NCI-H82 (cell line): ENCODE measurements at places on chromosomes 6 and 20.
A peak's percentile ranks its signal among the peaks of the same experiment; 100 is the strongest.

DNA sequence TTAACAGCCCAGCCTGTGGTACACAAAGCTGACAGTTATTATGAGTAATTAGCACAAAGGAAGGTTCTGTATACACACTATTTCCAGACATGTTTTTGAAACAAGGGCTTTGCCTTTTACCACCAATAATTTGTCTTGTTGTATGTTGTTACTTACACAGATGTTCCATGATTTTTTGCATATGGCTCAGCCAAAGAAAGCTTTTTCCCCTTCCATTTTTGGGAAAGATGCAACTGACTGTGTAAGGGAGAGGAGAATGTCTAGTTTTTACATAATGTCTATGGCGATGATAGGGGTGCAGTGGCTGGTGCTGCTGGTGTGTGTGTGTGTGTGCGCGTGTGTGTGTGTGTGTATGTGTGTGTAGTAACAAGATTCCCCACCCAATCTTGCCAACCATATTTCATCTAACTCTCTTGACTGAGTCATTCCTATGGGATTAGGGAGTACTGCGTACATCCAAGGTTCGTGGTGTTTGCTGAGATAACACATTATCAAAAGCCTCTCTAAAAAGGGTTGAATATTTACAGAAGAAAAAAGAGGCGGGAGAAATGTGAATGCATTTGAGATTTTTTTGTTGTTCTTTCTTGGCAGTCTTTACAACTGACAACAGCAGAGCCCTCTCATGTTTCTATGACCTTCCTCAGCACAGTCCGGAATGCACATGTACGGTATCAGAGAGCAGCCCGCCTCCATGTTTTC, 192.2 kb downstream of the GMPR start:
- no peak for DNase-seq

- no peak for DNase-seq
These were observed 6.8 kb downstream of the ADNP start for GRCh38 chr20:50924261-50924920.

DNA sequence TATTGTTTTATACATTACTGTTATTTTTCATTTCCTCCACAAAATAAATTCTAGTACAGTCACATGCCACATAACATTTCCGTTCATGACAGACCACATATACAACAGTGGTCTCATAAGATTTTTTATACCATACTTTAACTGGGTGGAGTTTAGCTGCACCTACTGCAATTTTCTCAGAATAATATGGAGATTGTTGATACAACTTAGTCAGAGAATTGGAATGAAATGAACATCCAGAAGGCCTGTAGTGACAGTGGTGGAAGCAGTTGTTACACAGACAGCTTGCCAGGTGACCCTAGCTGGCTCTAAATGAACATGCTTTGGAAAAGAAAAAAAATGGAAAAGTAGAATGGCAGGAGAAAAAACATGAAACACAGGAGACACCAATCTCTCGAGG, 183.2 kb upstream of the TCF21 start:
- DNase-seq = no peak

GRCh38 chr6:133567636-133568035, 321.3 kb upstream of the TCF21 start:
- DNase-seq = no peak

DNA sequence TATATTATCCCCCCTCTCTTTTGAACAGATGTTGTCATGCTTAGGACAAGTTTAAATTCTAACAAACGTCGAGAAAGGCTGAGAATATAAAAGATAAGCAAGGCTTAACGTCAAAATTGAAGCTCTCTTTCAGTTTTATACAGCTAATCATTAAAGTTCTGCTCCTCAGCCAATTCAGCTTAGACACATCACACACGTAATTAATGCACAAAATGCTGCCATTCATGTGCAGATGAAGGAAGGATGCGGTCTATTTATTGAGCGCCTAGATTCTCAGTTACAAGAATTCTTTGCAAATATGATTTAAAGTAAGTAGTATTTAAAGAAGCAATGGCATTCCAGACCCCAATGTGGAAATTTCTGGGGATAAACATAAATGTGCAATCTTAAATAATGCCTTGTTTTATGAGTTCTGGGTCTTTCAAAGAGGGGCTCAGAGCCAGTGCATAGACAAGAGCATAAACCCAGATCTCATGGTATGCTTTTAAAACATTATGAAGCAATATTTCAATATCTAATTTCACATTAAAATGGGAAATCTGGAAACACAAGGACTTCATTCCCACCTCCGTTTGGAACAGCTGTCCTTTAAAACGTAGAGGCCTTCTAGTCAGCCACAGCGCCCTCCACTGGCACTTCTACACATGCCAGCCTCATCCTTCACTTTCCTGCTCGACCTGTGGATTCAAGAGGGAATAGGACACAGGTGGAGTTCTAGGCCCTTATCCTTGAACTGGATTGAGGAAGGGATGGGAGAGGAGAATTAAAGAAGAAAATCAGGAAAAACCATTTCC, 85.8 kb downstream of the LYRM4 start:
- DNase-seq = peak; percentile 62

DNA sequence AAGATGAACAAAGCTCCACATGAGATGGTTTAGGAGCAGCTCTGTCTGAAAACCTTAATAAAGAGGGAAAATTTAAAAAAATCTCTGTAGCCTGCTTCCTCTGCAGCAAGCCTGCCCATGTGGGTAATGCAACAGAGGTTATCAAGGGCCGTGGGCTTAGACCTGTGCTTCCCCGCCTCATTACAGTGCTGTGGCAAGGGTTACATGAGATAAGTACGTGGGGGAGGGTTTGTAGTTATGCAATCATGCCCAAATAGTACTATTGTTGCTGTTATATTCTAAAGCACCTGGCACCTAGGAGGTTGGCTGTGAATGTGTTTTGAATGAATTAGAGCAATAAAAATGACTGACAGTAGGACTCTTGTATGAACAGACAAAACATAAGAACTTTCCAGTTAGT, 68.3 kb downstream of the PKHD1 start:
- no peak for DNase-seq

- DNase-seq = no peak
These were observed 172.9 kb upstream of the SASH1 start for GRCh38 chr6:148169706-148170105.

- DNase-seq = peak; percentile 78
These were observed 16.1 kb upstream of the STK38 start for GRCh38 chr6:36563237-36563927.

DNA sequence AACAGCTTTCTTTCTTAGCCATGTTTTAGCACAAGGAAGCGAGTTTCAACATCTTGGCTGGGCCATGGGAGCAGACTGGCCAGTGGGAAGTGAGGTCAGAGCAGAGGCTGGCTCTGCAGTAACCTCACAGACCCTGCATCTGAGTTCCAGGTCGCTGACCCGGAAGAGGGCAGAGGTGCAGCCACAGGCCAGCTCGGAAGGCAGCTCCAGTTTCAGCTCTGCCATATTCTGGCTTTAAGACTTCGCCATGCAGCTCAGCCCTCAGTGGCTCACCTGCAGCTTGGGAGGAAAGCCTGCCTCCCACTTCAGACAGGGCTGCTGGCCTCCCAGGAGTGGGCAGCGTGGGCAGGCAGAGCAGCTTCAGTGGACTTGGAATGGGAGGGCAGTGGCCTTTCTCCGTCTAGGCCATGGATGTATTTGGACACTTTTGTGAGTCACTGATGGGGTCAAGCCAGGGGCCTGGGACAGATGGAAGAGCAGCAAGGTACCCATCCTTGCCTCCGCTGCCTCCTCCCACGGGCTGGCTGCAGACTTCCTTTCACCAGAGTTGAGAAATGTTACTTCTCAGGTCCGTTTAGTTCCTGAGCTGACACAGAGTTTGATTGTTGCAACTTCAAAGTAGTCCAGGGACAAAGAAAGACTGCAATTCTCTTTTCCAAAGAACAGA, 18.5 kb downstream of the CST8 start:
- no peak for DNase-seq

- DNase-seq = peak; percentile 89
These were observed 59.9 kb downstream of the MACROD2 start for GRCh38 chr20:14055127-14055742.
